ENCODE measurements at places on chromosomes 5 and 9. TPM values are rescaled to one million over a fixed set of nuclear protein-coding genes. Genes with fewer than 3 reads are reported as not detected.

BAAT gene
- not detected for polyA plus RNA-seq

- no peak for DNase-seq
- no peak overlapping the region for H3K4me3 ChIP-seq
- H3K27ac ChIP-seq: no peak overlapping the region
- H3K4me1 ChIP-seq: no peaks in the 10 kb centered on the region
These were observed 53.4 kb upstream of the FBXL7 start for GRCh38 chr5:15446552-15446951.

- H3K27me3 ChIP-seq: no peaks in the 10 kb centered on the region
- no peaks in the 10 kb centered on the region for H3K36me3 ChIP-seq
- no peak for DNase-seq
- H3K4me1 ChIP-seq: no peaks in the 10 kb centered on the region
- no peak overlapping the region for H3K4me3 ChIP-seq
- no peak overlapping the region for H3K27ac ChIP-seq
These were observed 121.5 kb downstream of the JMY start for GRCh38 chr5:79357398-79357797.

DNA sequence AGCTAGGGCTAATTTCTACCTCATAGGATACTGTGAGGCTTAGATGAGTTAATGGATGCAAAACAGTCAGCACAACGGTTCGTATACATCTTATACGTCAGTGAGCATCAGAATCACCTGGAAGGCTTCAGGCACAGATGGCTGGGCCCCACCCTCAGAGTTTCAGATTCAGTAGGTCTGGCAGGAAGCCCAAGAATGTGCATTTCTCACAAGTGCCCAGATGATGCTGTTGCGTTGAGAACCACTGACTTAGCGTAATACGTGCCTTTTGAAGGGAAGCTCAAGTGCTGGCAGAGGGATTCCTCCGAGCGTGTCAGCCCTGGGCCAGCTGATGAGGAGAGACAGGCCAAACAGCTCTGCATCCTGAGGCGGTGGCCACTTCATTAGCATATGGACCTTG is 117.1 kb upstream of the WWC1 start:
- H3K27me3 ChIP-seq: no peaks in the 10 kb centered on the region
- no peak for DNase-seq
- H3K36me3 ChIP-seq: no peaks in the 10 kb centered on the region
- no peaks in the 10 kb centered on the region for H3K4me1 ChIP-seq
- no peak overlapping the region for H3K4me3 ChIP-seq

PCDHGA10 gene
- polyA plus RNA-seq: 3.6 TPM
